ENCODE measurements at places on chromosomes 1 and 21.

DNA sequence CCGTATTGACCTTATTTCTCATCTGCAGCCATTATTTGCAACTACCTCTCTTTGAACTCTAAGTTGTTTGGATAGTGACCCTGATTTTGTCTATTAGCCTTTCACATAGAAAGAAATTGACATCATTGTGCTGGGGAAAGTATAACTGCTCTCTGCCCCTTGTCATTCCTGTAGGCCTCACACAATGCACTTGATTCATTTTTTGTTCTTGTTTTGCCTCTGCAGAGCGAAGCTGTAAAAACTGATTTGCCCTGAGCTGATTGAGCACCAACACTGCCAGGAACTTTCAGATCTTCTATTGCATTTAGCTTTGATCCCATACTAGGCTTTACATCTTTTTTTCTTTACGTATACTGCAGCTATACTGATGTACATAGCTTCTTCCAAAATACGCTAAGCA is 167.2 kb upstream of the PTBP2 start:
- DNase-seq, result no peak

DNA sequence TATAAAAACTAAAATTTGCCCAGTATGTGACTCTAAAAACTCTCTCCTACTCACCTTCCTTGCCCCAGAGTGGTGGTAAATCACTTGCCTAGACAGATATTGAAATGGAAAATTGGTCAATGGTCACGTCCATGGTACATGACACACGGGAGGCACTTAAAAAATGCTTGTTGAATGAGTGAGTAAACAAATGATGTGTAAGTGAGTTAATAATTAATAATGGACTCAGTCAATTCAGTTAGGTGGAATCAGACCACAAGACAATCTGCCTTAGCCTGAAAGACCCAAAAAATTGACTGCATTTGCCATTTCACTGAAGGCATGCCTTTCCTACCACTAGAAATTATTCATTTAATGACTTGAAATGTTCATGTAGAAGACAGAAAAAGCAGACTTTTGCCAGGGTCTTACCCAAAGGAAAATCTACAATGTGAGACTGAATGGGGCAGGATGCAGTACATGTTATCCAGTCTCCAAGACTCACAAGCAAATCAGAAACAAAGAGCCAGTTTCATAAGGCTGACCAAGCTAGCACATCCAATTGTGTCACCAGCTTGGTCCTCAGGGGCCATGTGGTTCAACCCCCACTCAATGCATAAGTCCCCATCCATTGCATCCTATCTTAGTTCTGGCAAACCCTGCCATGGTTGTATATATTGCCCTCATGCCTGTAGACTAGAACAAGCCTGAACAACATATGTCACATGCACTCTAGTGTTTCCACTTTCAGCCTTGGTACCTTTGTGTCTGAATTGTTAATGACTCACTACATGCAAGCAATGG is 73.6 kb downstream of the TBX15 start:
- DNase-seq, result no peak

DNA sequence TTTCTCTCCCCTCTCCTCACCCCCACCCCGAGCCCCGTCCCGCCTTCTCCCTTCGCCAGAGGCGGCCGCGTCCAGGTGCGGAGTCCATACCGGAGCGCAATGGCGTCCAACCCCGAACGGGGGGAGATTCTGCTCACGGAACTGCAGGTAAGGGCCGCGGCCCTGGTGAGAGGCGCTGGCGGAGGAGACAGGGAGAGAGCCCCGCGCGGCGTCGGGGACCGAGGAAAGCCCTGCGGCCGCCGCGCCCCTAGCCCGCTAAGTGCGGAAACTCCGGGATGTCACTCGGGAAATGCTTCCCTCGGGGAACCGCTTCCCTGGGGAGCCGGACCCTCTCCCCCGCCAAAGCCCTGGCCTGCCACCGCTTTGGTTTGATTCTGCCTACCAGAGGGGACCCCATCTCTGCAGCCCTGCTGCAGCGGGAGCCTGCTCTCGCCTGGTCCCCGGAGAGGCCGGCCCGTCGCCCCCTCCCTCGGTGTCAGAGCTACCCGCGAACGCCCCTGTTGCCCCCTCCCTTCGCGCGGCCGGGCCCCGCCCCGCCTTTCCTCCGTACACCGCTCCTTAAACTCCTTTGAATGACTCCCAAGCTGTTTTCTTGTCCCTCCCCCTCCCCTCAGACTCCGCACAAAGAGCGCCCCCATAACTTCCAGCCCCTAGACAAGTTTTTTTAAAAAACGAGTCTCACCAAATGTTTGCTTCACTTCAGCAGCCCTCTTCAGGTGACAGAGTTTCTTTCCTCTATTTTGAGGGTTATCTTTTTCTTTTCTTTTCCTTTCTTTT is 597 bp downstream of the PKN2 start:
- DNase-seq, result peak; percentile 75

DNA sequence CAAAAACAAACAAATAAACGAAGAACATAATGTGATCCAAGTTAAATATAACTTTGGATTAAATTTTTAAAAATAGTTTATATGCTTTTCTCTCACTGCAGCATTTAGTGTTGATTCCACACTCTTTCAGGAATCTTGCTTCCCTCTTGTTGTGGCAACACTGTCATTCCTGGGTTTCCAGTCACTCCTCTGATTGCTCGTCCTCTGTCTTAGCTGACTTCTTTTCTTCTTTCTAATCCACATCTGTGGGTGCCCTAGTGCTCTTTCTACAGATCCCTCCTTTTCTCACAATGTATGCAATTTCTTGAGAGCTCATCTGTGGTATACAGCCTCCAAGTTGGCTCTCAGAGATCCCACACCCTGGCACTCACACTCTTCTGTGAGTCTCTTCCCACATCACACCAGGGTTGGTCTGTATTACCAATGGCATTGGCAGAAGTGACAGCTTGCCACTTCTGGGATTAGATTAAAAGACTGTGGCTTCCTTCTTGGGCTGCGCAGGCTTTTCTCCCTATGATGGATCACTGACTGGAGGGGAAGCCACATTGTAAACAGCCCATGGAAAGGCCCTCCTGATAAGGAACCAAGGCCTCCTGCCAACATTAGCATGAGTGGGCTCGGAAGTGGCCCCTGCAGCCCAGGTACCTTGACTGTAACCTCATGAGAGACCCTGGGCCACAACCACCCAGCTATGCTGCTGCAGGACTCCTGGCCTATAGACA is 11.5 kb upstream of the MYOC start:
- DNase-seq, result no peak

- no peak for DNase-seq
Measured at GRCh38 chr1:23644555-23644866, 47.1 kb upstream of the RPL11 start.

- DNase-seq, result no peak
Measured at GRCh38 chr1:209837671-209838070, 9.9 kb downstream of the UTP25 start.

GRCh38 chr21:34129901-34130715 is 56.7 kb downstream of the MRPS6 start:
- no peak for DNase-seq

Measured in type B pancreatic cell (in vitro differentiated cells).